ENCODE measurements at places on chromosomes 4 and X.

GRCh38 chr4:85717351-85717750 lies 242.4 kb downstream of the ARHGAP24 start:
- no peak for DNase-seq

GRCh38 chrX:71440401-71440800 lies 74.2 kb downstream of the TAF1 start:
- DNase-seq = no peak

DNA sequence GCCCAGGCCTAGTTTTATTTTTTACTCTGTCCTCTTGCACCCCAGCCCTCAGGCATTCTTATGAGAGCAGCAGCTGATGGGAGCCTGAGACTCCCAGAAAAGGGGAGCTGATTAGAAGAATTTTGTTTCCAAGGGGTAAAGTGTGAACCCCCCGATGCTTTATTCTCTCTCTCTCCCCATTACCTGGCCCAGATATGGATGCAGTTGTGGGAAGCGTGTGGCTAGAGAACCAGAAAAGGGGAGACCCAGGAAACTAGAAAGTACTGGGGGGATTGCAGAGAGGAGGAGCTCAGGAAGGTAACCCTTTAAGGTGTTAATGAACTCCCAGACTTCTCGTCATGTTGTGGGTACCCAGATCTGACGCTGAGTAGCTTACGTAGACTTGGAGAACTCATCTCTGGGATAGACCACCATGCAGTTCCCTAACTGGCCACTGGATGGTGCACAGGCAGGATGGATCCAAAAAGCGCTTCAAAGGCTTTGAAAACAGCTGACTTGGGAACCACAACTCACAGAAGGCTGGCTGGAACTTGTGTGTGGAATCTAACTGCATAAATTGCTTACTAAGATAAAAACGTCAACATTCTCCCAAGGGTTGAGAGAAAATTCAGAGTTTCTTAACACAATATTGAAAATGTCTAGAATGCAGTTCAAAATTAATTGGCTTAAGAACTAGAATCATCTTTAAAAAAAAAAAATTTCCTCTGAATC lies 64.7 kb downstream of the TBC1D14 start:
- peak; percentile 90 for DNase-seq

GRCh38 chr4:155809835-155810234 lies 51.0 kb downstream of the GUCY1B1 start:
- DNase-seq = peak; percentile 85
